ENCODE measurements at places on chromosomes 5 and 9.

- no peak for DNase-seq
Observed at GRCh38 chr5:132528866-132529634, 14.3 kb downstream of the IL5 start.

DNA sequence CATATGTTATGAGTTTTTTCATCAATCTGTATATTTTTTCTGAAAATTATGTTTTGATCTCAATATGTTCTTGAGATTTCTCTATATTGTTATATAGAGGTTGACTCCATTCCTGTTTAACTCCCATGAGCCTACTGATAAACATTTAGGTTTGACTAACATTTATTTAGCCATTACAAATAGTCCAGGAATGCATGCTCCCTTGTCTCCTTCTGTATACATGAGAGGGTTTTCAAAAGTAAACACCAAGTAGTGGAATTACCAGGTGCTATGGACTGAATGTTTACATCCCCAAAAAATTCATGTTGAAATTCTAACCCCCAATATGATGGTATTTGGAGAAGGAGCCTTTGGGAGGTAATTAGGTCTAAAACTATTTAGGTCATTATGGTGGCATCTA lies 3.5 kb upstream of the OR5C1 start:
- no peak for DNase-seq

DNA sequence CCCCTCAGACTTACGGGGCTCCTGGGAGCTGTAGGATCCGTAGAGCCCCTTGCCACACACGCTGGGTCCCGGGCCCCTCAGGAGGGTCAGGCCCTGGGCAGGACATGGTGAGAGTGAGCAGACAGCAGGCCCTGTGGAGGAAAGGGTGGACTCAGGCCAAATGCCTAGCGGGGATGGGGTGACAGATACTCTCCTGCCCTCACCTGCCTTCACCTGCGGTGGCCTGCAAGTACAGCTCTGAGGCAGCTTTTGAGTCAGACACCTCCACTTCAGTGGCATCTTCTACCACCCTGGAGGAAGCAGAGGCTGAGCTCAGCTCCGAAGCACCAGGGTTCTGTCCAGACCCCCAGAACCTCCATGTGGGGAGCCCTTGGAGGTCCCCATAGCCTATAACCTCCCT lies 26.2 kb downstream of the SLC35A4 start:
- no peak for DNase-seq

DNA sequence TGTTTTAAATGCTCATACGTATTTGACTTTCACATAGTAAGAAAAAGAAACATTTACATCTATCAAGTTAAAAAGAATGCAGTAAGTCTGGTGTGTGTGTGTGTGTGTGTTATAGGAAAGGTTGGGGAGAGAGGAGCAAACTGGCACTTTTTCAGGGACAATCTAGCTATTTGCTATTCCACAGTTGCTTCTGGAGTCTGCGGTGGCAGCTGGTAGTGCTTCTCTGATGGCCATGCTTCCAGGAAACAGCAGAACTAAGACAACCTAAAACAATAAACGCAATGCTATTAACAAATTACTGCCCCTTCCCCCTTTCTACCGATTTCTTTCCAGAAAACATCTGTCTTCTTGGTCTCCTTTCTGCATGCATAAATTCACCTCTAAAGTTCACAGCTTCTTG lies 70.0 kb upstream of the CDH10 start:
- DNase-seq: no peak

DNA sequence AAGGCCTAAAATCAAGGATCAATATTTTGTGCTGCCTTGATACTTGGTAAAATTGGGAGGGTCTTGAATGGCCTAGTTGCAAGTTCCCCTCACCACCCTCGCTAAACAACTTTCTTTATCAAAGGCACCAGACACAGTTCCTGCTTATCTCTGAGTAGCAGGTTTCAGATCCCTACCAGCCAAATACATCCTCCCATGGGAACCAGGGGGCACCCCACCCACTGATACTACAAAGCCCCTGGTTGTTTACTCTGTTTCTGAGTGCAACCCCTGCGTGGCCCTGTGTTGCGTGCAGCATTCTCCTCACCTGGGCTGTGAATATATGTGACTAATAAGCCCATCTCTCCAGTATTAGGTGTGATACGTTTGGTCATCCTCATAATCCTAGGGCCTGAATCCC lies 314.9 kb downstream of the DRD1 start:
- DNase-seq: no peak

- no peak for DNase-seq
Observed at GRCh38 chr5:78813906-78814530, 165.4 kb upstream of the LHFPL2 start.

GRCh38 chr5:168578006-168578405 lies 1.2 kb downstream of the PANK3 start:
- DNase-seq: no peak

- no peak for DNase-seq
Observed at GRCh38 chr9:105968811-105969466, 274.6 kb downstream of the TMEM38B start.

- DNase-seq: no peak
Observed at GRCh38 chr9:101365181-101365580, 19.6 kb downstream of the BAAT start.

GRCh38 chr5:11104210-11104609 lies 343.2 kb upstream of the DAP start:
- DNase-seq: no peak

DNA sequence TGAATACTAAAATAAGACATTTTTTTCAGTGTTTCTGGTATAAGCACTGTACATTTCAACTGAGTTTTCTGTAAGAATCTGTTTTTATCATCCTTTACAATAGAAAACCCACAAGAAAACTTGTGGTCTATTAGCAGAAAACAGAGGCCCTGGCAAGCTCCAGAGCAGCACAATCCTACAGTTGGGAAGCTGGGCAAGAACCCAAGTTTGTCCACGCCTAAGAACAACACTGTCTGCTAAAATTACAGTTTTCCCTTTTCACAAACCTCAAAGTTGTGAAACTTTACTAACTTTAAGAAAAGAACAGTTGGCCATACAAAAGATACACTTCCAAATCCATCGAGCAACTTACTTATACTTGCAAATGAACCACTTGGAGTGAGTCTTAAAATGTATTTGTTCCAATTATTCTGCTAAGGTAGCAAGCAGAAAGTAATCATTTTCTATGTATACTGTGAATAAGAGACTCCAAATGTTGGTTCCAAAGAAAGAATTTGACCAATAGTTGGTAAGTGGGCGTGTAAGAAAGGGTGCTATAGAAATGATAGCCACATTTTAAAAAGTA lies 982.0 kb upstream of the ARRDC3 start:
- DNase-seq: no peak

DNA sequence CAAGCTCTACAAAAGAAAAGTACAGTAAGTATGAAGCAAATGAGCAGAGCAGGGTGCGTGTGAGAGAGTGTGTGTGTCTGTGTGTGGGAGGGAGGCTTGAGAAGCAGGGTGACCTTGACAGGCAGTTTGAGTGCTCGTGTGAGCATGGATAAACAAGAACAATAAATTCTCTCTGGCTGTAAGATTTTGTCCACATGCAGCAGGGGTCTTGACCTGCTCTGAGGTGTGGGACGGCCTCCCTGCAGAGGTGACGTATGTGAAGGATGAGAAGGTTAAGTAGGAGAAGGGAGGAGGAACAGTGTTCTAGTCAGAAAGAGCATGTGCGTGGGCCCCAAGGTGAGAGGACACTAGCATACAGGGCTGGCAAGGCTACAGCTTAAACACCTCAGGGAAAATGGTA lies 49.0 kb downstream of the SPTLC1 start:
- no peak for DNase-seq

DNA sequence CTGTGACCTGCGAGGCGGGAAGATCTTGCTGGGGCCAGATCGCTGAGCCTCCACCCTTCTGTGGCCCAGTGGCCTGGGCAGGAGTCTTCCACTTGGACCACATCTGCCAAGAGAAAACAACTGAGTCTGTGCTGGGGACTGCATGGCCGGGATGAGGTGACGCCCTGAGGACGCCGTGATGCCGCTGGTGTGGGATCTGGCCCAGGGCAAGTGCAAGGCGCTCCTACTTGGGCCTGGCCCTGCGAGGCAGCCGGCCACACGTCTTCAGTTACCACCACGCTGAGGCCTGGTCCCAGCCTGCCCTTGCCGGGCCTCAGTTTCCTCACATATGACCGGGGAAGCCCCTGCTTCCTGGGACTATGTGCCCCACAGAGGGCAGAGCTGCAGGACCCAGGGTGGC lies 133.4 kb downstream of the SLC25A46 start:
- no peak for DNase-seq
